DMS153 (cell line): ENCODE measurements at places on chromosomes 6 and 20.

DNA sequence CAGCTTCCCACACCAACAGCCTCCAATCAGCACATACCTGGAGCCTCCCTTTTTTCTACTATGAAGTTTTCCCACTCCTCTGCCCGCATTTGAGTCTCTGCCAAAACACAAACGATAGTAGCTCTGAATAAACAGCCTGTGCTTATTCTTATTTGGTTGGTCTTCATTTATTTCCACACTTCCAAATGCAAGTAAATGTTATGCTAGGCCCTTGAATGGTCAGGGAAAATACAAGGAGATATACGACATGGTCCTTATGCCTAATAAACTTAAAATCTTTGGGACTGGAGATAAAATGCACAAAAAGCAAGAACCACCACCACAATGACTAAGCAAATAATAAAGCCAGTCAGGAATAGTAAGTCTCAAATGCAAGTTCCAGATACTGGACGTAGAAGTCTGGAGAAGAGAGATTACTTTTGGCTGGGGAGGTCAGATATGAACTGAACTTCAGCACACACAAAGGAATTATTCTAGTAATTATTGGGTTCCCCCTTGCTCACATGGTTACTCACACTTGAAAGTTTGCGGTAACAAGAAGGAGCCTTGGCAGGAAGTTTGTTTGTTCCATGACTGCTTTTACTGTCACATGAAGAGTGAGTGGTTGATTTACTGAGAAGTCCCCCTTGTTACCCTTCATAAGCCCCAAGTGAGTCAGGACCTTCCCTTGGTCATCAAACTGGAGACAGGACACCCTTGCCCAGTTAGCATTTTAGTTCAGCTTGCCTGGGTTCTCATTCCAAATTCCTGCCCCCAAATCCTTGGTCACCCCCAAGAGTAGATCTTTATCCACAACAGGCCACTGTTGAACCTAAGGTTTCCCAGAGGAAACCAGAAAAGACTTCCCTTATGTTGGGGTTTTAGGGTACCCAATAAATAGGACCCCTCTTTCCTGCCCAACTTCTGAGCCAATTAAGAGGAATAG is 511.2 kb upstream of the JARID2 start:
- DNase-seq = no peak

GRCh38 chr6:129508477-129509145 is 201.4 kb downstream of the ARHGAP18 start:
- DNase-seq = no peak

DNA sequence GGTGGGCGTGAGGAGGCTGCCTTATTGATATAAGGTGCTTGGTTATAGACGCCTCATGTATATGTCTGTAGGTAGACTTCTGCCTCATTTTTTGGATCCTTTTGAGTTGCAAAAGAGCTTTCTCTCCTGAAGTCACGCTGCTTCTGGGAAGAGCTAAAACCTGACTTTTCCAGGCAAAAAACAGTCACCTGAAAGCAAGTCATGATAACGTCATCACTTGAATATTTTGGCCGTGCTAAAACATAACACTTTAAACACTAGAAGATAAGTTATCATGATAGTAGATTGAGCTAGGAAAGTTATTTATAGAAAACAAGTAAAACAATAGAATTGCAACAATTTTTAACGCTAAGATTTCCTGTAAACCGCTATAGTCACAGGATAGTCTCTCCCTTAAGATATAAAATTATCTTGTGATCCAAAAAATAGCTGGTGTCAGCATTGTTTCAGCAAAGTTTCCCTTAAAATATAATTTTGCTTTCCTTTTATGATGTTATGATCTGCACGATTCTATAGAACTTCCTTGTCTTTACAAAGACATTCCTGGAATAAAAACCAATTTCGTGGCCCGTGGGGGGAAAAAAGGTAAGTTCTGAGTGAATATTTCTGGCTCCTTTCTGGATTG is 69.0 kb upstream of the AKAP12 start:
- no peak for DNase-seq

GRCh38 chr6:6004390-6004995 is 2.2 kb downstream of the NRN1 start:
- no peak for DNase-seq

DNA sequence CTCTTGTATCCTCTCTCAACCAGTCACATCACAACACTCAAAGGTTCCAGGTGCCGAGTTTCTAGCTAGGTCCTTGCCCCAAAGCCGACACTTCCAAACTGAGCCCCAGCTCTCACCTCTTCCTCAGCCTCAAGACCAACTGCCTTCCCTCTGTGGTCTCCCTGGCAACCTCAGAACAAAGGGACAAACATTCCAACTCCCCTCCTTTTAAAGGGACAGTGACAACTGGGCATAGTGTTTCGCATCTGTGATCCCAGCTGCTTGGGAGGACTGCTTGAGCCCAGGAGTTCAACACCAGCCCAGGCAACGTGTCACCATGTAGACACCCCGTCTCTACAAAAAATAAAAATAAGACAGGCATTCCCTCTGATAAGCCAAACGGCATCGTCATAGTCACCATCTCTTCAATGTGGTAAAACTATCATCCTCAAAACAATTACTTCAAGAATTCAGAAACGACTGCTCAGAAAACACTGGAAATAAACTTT is 11.3 kb downstream of the DIDO1 start:
- DNase-seq = peak; percentile 64

DNA sequence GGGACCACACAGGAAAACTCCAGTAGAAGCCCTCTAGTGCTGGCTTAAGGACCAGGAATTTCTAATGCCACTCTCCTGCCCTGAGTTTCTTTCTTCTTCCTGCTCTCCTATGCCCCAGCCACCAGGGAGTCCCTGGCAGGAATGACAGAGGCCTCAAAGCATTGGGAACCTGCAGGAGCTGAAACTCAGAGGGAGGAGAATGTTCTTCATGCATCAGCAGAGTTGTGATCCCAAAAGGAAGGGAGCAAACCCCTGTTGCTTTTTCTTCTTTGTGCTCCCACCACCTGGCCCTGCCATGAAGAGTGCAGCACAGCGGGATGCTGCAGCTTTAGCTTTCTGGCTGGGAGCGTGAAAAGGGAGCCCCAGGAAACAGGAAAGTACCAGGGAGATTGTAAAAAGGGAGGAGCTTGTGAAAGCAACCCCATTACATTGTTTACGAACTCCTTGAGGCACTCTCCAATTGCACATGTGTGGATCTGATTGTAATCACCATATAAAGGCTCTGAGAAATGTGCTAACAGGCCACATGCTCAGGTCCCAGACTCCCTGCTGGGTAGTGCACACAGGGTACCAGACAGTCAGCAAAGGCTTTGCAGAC is 34.7 kb upstream of the FKBP1A start:
- peak; percentile 98 for DNase-seq

GRCh38 chr20:25453035-25453810 is 45.8 kb downstream of the GINS1 start:
- DNase-seq = no peak

DNA sequence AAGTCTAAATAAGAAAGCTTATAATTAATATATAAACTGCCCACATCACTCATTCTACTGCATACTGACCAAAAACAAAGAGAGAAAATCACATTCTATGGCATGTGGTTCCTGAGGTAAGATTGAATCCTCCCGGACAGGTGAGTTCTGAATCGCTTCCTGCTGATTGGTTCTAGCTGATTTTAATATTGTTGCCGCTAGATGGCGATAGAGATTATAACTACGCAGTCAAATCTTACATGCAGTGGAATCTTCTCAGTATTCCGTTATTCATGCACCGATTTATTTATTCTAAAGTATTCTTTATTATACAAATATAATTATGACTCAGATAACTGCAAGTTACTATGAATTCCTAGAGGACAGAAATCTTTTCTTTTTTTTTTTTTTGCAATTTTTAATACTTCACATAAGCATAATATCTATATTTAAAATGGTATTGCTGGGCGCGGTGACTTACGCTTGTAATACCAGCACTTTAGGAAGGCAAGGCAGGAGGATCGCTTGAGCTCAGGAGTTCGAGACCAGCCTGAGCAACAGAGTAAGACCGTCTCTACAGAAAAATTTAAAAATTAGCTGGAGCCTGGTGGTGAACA is 24.2 kb upstream of the TMX4 start:
- DNase-seq = peak; percentile 44

- no peak for DNase-seq
Observed at GRCh38 chr6:89251976-89252375, 34.8 kb upstream of the GABRR1 start.

DNA sequence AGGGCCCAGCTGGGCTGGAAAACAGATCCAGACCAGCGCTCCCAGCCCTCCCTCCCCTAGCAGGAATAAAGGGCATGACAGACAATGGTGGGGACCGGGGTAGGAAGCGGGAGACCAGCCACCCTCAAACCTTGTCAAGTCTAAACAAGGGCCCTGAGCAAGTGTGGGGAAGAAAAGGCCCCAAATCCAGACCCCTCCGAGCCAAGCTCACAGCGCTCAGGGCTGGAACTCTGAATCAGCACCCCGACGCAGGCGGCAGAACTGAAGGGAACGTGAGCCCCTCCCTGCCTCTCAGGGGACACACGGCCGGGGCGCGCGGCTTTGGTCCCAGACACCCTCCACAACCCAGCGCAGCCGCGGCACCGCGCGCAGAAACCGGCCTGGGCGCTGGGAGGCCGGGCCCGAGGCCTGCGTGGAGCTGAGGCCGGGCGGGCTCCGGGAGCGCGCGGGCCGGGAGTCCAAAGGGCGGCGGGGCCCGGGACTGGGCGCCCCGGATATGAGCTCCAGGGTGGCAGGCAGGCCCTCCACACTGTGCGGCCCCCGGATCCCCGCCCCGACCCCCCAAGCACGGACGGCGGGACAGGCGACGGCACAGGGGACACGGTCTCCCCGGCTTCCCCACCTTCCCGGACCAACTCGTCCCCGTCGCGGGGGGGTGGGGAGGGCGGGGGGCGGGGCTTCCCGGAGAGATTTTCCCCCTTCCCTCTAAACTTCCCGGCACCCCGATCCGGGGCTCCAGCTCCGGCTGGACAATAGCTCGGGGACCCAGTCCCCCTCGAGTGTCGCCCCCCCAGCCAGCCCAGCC is 641 bp downstream of the TEAD3 start:
- DNase-seq = no peak

- DNase-seq = no peak
Observed at GRCh38 chr6:36839749-36840431, 646 bp upstream of the CPNE5 start.

GRCh38 chr6:82033631-82034211 is 213.8 kb downstream of the IBTK start:
- DNase-seq = no peak

- DNase-seq = no peak
Observed at GRCh38 chr20:61775423-61775822, 290.3 kb downstream of the TAF4 start.

- no peak for DNase-seq
Observed at GRCh38 chr20:14055127-14055742, 59.9 kb downstream of the MACROD2 start.
